ENCODE measurements at places on chromosomes 16 and 17.
A peak's percentile ranks its signal among the peaks of the same experiment; 100 is the strongest.

- peaks cover 5% of the 10 kb centered on the region for H3K4me1 ChIP-seq
- DNase-seq = no peak
- H3K27ac ChIP-seq = no peak overlapping the region
- no peak overlapping the region for H3K4me3 ChIP-seq
- no peaks in the 10 kb centered on the region for H3K36me3 ChIP-seq
Measured at GRCh38 chr17:40947929-40948328, 10.5 kb upstream of the KRT23 start.

DNA sequence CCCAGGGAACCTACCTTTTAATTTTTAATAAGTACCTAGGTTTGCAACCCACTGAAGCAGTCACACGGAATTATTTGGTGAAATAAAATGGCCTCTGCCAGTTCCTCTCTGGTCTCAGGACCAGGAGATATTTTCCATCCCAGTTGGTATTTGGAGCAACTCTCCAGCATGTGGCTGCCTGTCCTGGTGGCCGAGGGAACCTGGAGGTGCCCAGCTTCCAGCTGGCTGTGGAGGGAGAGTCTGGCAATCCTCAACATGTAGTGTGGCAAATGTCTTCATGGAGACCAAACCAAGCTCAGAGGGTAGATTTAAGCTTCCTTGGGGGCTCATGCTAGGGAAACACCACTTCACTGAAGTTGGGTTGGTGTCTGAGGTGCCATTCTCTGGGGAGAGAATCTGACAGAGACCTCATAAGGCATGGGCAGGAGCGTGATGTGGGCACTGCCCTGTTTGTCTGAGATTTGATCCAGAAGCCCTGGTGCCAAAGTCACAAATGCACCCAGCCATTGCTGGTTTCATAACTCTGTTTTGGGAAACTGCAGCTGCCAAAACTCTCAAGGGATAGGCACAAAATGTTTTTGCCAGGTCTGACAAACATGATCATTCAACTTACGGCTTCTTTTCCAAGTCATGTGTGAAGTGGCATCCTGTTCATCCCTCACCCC is 2.8 kb downstream of the MT1X start:
- H3K4me1 ChIP-seq = peaks cover 7% of the 10 kb centered on the region
- no peak for DNase-seq
- H3K27ac ChIP-seq = no peak overlapping the region

- no peak overlapping the region for H3K27ac ChIP-seq
- H3K4me3 ChIP-seq = no peak overlapping the region
- peaks cover 5% of the 10 kb centered on the region for H3K36me3 ChIP-seq
- DNase-seq = no peak
- H3K4me1 ChIP-seq = no peaks in the 10 kb centered on the region
Measured at GRCh38 chr16:1674751-1675664, 3.1 kb upstream of the JPT2 start.

DNA sequence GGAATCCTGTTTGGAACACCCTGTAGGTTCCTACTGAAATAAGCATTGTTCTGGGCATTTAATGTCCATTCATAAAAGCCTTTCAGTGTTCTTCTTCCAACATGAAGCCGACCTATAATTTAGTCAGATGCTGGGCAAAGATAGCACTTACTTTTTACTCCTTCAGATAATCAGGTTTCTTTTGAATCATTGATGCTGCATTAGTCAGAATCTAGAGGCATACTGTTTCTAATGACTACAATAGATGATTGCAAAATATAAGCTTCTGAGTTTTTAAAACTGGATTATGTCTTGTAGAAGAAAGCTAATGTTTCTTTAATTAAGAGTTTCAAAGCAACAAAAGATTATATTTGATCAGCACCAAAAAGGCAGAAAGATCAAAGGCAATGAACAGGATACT is 16.0 kb downstream of the MMD start:
- H3K36me3 ChIP-seq = no peaks in the 10 kb centered on the region
- DNase-seq = no peak
- no peak overlapping the region for H3K27ac ChIP-seq
- H3K27me3 ChIP-seq = no peaks in the 10 kb centered on the region

GRCh38 chr16:67661101-67661761 is 471 bp downstream of the PARD6A start:
- H3K36me3 ChIP-seq = no peaks in the 10 kb centered on the region
- peaks cover 20% of the 10 kb centered on the region for H3K27me3 ChIP-seq
- peak overlapping the region; percentile 95 for H3K4me3 ChIP-seq
- DNase-seq = peak; percentile 59
- H3K27ac ChIP-seq = peak overlapping the region; percentile 75

Data from glutamatergic neuron (in vitro differentiated cells).